NCI-H524 (cell line): ENCODE measurements at places on chromosomes 2 and 18.

- DNase-seq: no peak
Observed at GRCh38 chr18:13725566-13726231, 659 bp downstream of the FAM210A start.

DNA sequence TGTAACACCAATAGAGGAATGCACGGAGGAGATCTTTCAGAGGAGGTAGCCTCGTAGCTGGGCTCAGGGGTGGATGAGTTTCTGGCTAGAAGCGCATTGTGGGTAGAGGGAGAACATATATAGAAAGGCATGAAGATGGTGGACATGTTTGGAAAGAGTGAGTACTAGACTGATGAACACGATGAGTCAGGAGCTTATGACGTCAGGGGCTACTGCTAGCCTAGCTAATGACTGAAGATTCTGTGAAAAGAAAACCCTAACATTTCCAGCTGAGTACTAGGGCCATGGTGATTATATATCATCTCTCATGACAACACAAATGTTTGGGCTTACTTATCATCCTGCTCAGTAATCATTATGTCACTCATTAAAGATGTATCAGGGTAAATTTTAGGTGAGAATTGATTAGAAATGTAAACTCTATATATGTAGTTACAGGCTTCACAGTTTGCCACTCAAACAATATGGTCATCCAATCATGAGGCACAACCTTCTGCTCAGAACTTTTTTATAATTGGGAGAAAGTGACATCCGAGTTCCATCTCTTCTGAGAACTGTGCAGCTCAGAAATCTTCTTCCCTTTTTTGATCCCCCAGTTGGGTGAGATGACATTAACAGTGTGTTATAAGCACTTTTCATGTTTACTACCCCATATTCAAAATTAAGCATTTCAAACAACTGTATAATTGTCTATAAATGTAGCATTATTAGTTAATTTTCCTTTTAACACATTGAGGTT is 22.2 kb upstream of the IL1RN start:
- no peak for DNase-seq

GRCh38 chr2:235034265-235035118 is 82.7 kb downstream of the SH3BP4 start:
- no peak for DNase-seq

- no peak for DNase-seq
Observed at GRCh38 chr2:109531221-109531620, 82.5 kb downstream of the SEPTIN10 start.

- DNase-seq: no peak
Observed at GRCh38 chr18:76958692-76959341, 136.5 kb downstream of the ZNF236 start.

- DNase-seq: no peak
Observed at GRCh38 chr2:64214281-64215115, 70.3 kb upstream of the PELI1 start.

- no peak for DNase-seq
Observed at GRCh38 chr2:10471955-10472354, 23.8 kb upstream of the ODC1 start.

DNA sequence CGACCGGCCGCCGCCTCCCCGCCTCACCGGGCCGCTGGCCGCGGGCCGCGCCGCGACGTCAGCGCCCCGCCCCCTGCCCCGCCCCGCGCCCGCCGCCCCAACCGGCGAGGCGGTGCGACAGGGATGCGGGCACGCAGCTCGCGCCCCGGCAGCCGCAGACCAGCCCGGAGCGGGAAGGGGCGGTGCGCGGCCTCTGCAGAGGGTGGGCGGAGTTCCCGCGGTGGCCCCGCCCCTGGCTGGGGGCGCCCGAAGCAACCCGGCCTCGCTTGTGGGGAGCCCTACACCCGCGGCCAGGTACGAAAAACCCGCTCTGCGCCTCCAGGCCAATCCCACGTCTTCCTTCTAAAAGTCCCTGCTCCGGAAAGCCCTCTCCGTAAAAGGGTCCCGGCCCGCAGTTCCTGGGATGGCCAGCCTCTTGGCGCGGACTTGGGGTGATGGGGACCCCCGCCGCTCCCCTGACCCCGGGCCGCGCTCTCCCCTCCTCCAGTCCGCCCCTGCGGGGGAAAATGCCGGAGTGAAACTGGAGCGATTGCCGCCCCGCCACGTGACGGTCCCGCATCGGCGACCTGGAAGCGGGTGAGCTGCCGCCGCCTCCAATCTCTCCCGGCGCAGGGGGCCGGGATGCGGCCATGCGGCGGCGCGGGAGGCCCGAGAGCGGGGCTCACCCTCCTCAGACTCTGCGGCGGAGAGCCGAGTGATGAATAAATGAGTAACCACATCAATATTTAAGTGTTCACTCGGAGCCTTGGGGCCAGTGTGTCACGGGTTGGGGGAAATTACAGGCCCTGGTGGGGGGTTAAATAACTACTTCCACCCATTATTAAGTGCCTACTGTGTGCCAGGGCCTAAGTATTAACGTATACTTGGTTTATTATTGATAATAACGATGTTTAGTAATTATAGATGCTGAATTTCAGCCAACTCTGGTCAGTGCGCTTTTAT is at the start of gene RAB11FIP5:
Gene RAB11FIP5, minus strand, starts transcription at position 36 of the 942 bp plus-strand sequence. CDS start 171 bp downstream, outside the sequence.
- DNase-seq: peak; percentile 71

DNA sequence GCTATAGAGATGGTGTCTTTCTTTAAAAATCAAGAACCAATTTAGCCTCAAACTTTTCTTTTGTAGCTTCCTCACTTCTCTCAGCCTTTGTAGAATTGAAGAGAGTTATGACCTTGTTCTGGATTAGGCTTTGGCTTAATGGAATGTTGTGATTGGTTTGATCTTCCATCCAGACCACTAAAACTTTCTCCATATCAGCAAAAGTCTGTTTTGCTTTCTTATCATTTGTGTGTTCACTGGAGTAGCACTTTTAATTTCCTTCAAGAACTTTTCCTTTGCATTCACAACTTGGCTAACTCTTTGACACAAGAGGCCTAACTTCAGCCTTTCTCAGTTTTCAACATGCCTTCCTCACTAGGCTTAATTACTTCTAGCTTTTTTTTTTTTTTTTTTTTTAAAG is 193.1 kb downstream of the ACOXL start:
- DNase-seq: no peak

DNA sequence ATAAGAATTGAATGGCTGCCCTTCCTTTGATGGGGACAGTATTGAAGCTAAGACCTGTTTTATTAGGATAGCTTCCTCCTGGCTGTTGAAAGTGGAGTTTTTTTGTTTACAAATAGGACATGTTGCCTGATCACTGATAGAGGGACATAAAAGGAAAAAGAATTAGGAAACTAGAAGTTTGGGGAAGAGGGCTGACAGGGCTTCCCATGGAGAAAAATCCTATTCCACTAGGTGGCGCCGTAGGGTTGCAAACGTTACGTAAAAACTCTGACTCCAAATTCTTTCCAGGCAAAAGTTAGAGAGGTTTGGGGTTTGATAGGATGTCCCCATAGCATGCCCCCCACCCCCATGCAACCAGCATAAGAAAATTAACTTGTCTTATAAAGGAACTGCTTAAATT is 11.1 kb upstream of the RBFA start:
- DNase-seq: no peak

DNA sequence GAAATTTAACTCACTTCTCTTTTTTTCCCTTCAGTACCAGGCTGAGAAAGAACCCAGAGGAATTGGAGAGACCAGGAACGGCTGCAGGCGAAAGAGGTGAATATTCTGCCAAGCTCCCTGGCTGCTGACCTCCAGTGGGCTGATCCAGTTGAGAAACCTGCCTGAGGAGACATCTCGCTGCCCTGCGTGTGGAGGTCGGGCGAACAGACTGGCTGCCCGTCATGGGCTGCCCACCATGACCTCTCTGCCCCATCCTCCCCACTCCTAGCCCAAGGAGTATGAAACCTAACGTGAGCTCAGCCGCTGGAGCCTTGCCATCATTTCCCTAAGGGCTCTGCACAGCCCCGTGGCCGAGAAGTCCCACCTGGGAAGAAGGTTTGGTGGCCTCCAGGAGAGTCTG is 148.8 kb upstream of the SALL3 start:
- no peak for DNase-seq

DNA sequence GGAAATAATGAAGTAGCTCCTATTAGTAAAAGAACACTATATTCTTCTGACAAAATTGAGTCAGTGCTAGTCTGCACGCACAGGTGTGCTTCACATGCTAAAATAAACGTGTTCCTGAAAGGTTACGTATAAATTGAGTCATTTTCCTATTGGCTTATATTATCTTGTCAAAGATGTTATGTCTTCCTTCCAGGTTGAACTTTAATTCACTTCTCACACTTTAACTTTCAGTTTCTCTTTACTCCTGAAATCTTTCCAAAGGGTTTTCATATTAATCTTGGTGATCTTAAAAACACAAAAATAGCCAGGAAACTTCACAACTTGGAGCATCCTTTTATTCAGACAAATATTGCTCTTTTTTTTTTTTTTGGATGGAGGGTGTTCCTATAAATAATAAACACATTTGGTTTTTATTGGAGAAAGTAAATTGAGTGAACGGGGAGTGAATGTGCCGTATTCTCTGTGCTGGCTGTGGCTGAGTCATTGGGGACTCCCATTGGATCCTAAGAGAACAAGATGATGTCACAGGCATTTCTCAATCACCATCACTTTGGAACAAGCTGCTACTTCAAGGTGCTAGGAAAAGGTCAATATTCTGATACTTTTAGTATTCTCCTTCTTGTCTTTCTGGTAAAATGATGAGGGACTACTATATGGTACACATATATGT is 150.2 kb upstream of the SPATS2L start:
- DNase-seq: no peak

DNA sequence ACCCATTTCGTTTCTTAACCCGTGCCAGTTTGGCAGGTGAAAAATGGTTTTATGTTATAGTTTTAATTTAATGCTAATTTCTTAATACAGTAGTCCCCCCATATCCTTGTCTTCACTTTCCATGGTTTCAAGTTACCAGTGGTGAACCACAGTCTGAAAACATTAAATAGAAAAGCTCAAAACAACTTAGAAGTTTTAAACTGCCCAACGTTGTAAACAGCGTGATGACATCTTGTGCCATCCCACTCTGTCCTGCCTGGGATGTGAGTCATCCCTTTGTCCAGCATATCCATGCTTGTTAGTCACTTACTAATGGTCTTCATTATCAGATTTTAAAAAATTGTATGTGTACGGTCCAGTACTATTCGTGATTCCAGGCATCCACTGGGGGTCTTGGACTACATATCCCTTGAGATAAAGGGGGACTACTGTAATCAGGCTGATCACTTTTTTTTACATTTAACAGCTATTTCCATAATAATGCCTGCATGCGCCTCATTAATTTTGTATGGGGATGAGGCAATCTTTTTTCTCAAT is 31.9 kb downstream of the SLC66A3 start:
- no peak for DNase-seq

DNA sequence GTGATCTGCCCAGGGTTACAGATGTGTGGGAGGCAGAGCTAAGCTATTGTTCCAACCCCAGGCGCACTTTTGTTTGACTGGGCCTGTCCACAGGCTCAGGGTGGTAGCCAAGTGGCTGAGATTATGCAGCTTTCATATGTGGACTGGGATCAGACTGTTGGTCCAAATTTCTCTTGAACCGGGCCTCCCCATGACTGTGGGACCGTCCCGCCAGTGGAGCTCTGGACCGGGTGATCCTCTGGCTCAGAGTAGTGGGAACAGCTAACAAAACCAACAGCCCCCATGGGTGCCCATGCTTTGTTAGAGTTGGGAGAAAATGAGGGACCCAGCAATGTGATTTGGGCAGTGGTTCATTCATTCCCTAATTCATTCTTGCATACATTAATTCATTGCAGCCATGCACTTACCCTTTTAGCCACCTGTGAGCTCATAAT is 86.8 kb upstream of the HS6ST1 start:
- DNase-seq: no peak

- no peak for DNase-seq
Observed at GRCh38 chr2:19809206-19809605, 92.6 kb downstream of the TTC32 start.

DNA sequence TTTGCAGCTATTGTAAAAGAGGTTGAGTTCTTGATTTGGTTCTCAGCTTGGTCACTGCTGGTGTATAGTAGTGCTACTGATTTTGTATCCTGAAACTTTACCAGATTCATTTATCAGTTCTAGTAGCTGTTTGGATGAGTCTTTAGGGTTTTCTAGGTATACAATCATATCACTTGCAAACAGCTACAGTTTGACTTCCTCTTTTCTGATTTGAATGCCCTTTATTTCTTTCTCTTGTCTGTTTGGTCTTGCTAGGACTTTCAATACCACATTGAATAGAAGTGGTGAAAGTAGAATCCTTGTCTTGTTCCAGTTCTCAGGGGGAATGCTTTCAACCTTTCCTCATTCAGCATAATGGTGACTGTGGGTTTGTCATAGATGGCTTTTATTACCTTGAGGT is 210.5 kb upstream of the DPP10 start:
- DNase-seq: no peak

- DNase-seq: no peak
Observed at GRCh38 chr2:18373664-18374063, 186.8 kb downstream of the RDH14 start.
